ENCODE measurements at places on chromosomes 16 and 17.

DNA sequence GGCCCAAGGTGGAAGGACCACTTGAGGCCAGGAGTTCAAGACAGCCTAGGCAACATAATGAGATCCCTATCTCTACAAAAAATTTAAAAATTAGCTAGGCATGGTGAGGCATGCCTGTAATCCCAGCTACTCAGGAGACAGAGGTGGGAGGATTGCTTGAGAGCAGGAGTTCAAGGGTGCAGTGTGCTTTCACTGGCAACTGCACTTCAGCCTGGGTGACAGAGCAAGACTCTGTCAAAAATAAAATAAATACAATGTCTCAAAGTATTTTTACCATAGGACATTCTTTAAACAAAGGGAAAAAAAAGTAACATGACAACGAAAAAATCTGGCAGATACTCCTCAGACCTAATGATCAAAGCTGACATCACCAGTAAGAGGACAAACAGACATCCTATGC, 72.6 kb downstream of the FBXL20 start:
- DNase-seq = no peak

GRCh38 chr16:66304961-66305360, 61.5 kb upstream of the CDH5 start:
- no peak for DNase-seq

GRCh38 chr17:16171613-16172012, 43.7 kb downstream of the NCOR1 start:
- DNase-seq = no peak

GRCh38 chr17:82848022-82848592, 8.3 kb upstream of the ZNF750 start:
- no peak for DNase-seq

- DNase-seq = no peak
Observed at GRCh38 chr16:27952811-27953210, 110.7 kb downstream of the GSG1L start.

GRCh38 chr16:89114159-89114981, 20.7 kb downstream of the ACSF3 start:
- no peak for DNase-seq

Measured in NCI-H1417 treated with DMSO at 0.1 percent for 48 hours (cell line).